ENCODE measurements at places on chromosomes 3 and 15.

DNA sequence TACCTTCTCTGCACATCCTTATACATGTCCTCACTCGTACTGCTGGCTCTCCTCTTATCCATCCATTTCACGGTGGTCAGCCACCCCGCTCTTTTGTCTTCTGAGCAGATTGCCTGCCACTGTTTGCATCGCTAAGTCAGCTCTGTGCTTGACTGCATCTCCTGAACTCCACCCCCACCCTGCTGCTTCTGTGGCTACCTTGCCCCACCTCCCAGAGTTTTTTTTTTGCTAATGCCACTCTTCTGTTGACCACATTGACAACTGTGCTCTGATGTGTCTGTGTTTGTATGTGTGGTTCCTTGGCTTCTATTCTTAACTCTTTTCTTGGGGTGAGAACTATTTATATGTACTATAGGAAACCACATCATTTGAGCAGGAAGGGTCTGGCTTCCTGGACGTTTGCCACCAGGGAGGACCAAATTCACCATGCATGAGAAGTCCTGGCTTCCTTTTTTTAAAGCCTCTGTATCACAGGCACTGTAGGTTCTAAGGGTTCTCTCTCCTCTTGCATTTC is 12.8 kb upstream of the MTMR10 start:
- DNase-seq = no peak

DNA sequence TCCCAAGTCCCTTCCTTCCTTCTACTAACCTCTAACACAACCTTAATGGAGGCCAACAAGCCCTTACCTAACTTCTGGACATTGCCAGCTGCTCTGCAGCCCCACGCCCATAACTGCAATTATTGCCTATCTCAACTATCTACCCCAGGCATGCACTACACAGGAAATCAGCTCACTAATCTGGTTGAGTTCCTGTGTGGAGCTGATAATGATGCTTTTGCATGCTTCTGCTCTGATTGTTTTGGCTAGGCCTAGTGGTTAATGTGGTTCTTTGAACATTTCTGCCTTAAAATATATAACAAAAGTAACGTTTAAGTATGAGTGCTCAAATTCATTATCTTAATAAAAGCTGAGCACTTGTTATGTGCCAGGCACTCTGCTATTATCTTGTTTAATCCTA is 463.9 kb downstream of the MFSD1 start:
- no peak for DNase-seq

GRCh38 chr3:157156837-157157635 is 2.9 kb downstream of the CCNL1 start:
- no peak for DNase-seq

GRCh38 chr15:93246266-93247242 is 157.5 kb upstream of the RGMA start:
- DNase-seq = no peak

GRCh38 chr3:148998297-148998696 is 7.0 kb downstream of the GYG1 start:
- no peak for DNase-seq

DNA sequence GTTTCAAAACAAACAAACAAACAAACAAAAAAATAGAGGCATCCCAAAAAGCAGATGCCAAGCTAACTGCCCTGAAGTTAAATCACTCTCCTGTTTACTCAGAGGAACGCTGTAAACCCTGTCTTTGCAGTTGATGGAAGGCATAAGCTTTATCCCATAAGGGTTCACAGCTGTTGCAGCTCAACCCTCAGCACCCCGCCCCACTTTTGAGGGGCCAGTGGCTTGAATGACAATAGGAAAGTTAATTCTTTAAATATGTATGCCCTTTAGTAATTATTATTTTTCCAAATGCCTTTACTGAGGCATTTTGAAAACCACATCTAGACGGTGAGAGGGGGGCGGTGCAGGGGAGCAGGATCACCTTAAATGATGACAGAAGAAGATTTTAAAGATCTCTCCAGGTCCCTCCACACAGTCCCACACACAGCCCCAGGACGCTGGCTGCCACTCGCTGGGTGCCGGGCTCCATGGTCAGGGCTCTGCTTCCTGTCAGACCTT is 272.1 kb downstream of the FAM43A start:
- no peak for DNase-seq

DNA sequence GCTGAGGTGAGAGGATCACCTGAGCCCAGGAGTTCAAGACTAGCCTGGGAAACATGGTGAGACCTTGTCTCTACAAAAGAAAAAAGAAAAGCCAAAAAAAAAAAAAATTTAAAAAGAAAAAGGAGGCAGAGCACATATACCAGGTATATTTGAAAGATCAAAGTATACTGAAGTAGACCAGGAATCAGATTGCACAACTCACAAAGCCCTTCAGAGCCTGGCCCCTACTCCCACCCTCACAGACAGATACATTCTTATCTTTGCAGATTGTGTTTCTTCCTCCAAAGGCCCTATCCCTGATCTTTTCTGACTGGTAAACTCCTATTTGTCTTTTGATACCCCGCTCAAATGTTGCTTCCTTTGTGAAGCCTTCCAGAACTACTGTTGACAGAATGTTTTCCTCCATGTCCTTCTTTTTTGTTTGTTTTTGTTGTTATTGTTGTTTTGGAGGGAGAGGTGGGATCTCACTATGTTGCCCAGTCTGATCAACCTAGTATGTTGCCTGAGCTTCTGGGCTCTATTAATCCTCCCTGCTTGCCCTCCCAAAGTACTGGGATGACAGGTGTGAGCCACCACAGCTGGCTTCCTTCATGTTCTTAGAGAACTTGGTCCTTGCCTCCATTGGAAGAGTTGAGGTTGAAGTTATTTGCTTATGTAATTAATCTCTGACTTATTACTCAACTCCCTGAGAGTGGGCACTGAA is 9.8 kb upstream of the ITGB5 start:
- no peak for DNase-seq

GRCh38 chr3:30743641-30744317 is 137.4 kb downstream of the TGFBR2 start:
- no peak for DNase-seq

DNA sequence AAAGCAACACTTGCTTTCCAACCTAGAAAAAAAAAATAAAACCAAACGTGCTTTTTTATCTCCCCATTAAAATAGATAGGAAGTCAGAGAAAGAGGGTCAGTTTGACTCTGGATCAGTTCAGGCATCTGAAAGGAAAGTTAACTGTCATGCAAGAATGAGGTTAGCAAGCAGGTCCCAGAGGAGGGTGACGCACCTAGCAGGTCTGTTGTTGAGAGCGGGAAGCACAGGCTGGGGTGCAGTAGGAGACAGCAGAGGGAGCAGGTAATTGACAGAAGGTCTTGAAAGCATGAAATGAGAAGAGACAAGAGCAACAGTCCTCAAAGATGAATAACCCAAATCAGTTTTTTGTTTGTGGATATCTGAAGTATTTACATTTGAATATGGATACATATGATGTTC is 82.5 kb downstream of the ANO10 start:
- DNase-seq = no peak

Measured in cortex of kidney (tissue), 1 donor.